ENCODE measurements at places on chromosomes 5 and 9.

DNA sequence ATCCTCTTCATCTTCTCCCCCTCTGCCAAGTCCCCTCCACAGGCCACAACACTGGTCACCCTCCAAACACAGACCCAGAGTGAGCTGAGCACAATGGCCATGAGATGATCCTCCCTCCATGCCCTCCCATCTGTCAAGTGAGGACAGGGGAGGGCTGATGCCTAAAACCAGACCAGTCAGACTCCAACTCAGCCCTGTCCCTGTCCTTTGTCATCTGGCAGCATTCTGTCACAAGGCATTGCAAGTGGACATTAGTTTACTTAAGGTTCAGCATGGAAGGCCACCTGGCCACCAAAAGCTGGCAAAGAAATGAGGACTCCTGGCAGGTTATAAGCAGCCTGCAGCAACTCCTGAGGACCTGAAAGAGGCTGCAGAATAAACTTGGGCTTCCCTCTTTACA, 136.2 kb upstream of the SLC30A5 start:
- DNase-seq = no peak

DNA sequence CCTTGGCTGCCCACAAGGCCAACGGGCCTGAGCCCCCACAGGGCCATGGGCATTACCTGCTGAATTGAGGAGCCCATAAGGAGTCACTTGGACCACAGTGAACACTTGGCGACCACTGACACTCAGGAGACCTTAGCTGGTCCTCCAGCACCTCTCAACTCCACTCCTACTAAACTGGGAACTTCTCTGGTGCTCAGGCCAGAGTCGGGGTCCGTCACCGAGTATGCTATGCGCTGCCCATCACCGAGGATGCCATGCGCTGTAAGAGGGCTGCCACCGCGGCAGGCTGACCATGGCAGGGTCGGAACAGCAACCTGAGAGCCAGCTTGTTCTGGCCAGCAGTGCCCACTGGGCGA, 600 bp upstream of the SQSTM1 start:
- no peak for DNase-seq

DNA sequence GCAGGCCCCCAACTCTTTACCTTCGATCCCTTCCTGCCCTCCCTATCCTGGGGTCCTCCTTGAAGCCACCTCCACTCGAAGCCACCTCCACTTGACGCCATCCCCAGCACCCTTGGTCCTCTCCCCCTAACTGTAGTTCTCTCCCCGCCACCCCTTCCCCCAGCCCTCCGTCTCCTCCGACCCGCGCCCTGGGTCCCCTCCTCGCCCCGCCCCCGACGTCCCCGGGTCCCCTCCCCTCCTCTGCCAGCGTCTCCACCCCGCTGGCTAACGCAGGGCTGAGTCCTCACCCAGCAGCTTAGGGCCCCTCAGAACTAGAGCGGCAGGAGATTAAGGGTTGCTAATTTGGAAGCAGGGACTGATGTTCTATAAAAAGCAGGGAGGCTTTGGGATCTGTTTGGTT, 30.6 kb upstream of the ANKRD33B start:
- DNase-seq = no peak

DNA sequence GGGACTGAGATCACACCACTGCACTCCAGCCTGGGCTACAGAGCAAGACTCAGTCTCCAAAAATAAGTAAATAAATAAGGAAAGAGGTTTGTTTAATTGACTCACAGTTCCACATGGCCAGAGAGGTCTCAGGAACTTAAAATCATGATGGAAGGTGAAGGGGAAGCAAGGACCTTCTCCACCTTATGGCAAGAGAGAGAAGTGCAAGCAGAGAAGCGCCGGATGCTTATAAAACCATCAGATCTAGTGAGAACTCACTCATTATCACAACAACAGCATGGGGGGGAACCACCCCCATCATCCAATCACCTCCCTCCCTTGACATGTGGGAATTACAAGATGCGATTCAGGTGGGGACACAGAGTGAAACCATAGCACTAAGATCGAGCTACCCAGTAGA, 22.8 kb upstream of the RGMB start:
- DNase-seq = no peak

DNA sequence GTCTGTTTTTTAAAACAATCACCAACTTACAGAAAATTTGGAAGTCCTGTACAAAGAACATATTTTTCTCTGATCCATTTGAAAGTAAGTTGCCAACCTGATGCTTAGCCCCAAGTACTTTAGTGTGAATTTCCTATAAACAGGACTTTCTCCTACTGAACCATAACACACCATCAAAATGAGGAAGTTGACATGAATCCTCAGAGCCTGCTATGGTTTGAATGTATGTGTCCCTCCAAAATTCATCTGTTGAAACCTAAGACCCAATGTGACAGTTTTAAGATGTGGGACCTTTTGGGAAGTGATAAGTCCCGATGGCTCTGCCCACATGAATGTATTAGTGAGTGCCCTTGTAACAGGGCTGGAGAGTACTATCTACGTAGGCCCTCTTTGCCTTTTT, 6.4 kb upstream of the ACOT12 start:
- DNase-seq = no peak

GRCh38 chr5:159218595-159219023, 9.3 kb upstream of the RNF145 start:
- no peak for DNase-seq

DNA sequence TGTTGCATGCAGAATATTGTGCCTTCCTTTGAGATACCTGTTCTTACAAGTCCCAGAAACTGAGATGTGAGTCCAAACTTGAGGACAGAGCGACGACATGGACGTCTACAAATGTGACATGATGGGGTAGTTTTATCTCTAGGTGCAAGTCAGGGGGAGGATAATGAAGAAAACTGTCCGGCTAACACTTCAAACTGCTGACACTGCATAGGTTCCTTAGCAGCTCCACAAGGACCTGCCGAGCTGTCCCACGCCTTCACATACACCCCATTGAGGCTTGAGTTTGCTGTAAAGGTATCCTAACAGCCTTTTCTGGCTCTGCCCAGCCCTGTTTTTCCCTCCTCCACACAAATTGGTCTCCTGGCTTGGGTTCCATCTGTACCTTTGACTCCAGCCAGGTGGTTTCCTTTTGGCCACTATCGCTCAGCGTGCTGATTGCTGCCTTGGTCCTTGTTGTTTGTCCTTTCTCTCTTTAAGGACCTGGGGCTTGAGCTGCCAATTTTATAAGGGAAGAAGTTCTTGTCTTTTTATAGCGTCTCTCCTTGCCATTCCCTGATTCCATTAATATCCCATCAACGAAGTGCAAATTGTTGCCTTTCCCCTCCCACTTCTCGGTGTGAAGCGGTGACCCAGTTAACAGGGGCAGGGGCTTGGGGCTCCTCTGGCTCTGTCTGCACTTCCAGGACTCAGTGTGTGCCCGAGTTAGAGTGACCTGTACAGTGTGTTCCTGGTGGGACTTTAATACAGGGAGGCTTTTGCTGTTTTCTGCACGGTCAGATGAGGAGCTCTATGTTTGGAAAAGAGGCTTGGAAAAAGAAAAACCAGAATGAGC, 100.3 kb downstream of the PCSK1 start:
- no peak for DNase-seq

GRCh38 chr5:143605403-143606005, 202.0 kb upstream of the NR3C1 start:
- no peak for DNase-seq
